ENCODE measurements at places on chromosomes 16 and 17. TPM values are rescaled to one million over a fixed set of nuclear protein-coding genes. Genes with fewer than 3 reads are reported as not detected.
A peak's percentile ranks its signal among the peaks of the same experiment; 100 is the strongest.

GRCh38 chr16:56011808-56012481 lies 136.8 kb upstream of the CES5A start:
- H3K4me3 ChIP-seq = no peak overlapping the region
- H3K4me1 ChIP-seq = no peaks in the 10 kb centered on the region
- DNase-seq = no peak

GRCh38 chr17:32869345-32870026 lies 7.4 kb downstream of the MYO1D start:
- H3K36me3 ChIP-seq = no peaks in the 10 kb centered on the region
- H3K27ac ChIP-seq = peak overlapping the region; percentile 59
- no peak for DNase-seq
- H3K4me3 ChIP-seq = no peak overlapping the region

DNA sequence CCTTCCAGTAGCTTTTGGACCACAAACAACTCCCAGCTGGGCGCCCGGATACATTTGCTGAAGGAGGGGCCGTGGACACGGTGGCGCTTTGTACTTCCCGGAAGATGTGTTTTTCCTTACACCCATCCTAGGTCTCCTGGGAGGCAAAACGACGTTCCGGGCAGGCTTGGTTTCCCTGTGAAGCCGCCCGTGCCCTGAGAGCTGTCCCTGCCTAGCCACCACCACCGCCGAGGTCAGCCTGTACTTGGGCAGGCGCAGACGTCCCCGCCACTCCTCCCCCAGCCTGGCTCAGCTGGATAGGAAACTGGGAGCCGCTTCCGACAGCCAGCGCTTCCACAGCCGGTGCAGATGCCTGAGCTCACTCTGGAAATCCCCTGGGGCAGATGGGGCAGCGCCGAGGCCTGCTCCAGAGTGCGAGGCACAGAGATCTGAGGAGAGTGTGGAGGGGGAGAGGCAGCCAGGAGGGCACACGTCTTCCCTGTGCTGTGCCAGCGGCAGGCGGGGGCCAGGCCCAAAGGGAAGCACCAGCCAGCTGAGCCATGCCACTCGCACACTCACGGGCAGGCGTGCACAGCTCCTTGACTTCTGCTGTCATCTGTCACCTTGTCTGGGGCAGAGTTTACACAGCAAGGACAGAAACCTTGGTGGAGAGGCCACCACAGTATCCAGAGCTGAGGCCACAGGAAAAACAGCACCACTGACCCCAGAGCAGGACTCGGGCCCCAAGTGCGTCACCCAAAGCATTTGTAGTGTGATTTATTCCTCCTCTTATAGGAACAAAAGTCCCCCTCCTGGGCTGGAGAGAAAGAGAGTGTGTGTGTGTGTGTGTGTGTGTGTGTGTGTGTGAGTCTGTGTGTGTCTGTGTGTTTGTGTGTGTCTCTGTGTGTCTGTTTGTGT lies 3.0 kb downstream of the RHBDF2 start:
- peaks cover 60% of the 10 kb centered on the region for H3K4me1 ChIP-seq
- H3K36me3 ChIP-seq = no peaks in the 10 kb centered on the region
- no peak for DNase-seq
- no peaks in the 10 kb centered on the region for H3K27me3 ChIP-seq

Gene TBC1D26
- total RNA-seq = 0.29 TPM

Gene RGS11
- 0.73 TPM for total RNA-seq

- DNase-seq = no peak
- no peak overlapping the region for H3K4me3 ChIP-seq
- H3K27ac ChIP-seq = no peak overlapping the region
- H3K4me1 ChIP-seq = peaks cover 24% of the 10 kb centered on the region
- H3K27me3 ChIP-seq = no peaks in the 10 kb centered on the region
These were observed 1.7 kb downstream of the MLYCD start for GRCh38 chr16:83900571-83900970.

Gene FBXO39
- 0.91 TPM for total RNA-seq

GRCh38 chr16:15855704-15856003 lies 1.2 kb downstream of the MYH11 start:
- H3K27ac ChIP-seq = no peak overlapping the region
- H3K4me1 ChIP-seq = peaks cover 19% of the 10 kb centered on the region
- peaks cover 38% of the 10 kb centered on the region for H3K27me3 ChIP-seq
- DNase-seq = no peak
- peak overlapping the region; percentile 48 for H3K4me3 ChIP-seq
- H3K36me3 ChIP-seq = no peaks in the 10 kb centered on the region

DNA sequence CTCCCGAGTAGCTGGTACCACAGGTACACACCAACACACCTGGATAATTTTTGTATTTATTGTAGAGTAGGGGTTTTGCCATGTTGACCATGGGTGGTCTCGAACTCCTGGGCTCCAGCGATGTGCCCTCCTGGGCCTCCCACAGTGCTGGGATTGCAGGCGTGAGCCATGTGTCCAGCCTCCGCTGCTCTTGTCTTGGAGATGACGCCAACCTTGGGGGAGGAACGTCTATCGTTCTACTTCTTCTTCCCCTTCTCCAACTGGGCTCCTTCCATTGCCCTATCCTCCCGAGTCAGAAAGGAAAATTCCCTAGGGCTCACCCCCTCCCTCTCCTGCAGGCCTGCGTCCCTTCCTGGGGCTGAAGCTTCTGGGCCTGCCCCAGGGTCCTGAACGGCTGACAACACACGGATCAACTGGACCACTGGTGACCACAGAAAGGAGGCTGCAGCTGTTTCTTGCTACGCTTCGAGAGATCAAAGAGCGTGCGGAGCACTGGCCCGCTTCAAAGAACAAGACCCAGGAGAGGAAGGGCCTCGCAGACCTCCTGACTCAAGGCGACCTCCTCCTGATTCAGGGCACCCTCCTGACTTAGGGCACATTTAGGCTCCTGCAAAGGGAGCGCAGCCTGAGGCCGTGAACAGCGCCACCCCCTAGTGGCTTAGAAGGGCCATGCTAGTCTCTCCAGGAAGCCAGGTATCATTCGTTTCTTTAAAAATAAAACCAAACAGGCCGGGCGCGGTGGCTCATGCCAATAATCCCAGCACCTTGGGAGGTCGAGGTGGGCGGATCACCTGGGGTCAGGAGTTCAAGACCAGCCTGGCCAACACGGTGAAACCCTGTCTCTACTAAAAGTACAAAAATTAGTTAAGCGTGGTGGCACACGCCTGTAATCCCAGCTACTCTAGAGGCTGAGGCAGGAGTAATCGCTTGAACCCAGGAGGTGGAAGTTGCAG lies 48.5 kb upstream of the HELZ start:
- no peak overlapping the region for H3K27ac ChIP-seq
- H3K36me3 ChIP-seq = no peaks in the 10 kb centered on the region
- no peaks in the 10 kb centered on the region for H3K27me3 ChIP-seq

DNA sequence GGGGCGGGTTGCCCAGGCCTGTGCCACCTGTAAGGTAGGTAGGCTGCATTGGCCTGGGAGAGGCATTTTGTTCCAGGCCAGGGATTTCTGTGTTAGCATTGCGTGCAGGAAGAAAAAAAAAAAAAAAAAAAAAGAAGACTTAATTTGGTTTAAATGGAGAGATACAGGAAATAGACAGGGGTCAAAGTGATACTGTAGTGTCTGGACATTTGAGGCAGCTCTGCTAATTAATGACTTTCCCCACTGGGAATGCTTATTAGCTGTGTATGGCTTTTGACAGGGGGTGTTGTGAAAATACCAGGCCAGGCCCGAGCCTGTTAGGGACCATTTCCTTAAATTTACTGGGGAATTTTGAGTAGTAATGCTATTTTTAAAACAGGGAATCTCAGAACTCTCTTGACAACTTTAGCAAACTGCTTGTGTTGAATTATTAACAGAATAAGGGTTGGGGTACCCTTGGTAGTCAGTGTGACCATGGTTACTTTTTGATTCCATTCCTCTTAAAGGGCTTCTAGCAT lies 1.0 kb downstream of the MAP2K4 start:
- DNase-seq = no peak
- H3K27me3 ChIP-seq = no peaks in the 10 kb centered on the region
- H3K4me3 ChIP-seq = peak overlapping the region; percentile 99
- peaks cover 52% of the 10 kb centered on the region for H3K4me1 ChIP-seq

DNA sequence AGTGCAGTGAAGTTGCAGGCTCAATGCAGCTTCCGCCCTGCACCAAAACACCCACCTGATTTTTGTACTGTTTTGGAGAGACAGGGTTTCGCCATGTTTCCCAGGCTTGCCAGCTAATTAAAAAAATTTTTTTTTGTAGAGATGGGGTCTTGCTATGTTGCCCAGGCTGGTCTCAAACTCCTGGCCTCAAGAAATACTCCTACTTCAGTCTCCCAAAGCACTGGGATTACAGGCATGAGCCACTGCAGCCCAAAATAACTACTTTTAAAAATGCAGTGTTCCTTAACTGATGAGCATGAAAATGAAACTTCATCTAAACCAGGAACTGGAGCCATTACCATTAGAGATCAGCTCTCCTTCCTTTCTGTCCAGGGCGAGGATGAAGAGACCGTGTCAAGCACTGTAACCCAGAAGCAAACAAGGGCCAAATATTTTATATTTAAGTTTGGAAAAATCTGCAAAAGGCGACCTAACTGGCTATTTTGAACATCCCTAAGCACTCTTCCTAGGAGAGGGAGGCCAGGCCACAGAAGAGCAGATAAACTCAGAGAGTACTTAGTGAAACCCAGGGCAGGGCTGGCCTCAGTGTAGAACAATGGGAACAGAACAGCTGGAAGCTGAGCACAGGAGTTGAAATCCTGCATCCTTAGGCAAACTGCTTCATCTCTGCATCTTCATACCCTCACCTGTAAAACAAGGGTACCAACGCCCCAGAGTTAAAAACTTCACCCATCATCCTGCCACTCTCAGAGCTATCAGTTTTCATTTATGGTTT lies 24.0 kb downstream of the CREBBP start:
- H3K4me3 ChIP-seq = no peak overlapping the region
- H3K36me3 ChIP-seq = no peaks in the 10 kb centered on the region
- no peaks in the 10 kb centered on the region for H3K27me3 ChIP-seq
- DNase-seq = no peak
- H3K27ac ChIP-seq = peak overlapping the region; percentile 12

DNA sequence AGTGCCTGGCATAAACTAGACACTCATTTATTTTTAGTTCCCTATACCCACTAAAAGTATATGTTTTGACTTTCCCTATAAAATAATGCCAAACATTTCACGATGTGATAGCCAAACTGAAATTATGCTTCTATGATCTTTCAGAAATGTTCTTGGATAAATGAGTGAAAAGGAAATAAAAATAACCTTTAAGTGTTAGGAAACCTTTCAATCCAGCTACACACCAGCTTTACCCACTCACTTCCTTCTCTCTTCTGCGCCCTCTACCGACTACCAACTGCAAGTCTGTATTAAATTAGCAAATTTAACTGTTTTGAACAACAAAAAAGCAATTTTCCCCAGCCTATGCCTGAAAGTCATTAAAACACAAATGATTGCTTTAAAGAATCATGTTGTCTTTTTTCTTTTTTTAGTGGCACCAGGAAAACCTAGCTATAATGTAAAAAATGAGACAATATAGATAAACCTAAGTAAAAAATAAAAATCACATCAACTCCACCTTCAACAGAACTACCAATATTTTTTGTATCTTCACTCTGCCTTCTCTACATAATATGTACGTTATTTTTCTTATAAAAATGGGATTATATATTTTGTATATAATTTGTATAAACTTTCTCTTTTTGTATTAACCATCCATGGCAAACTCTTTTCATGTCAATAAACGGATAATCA lies 13.2 kb upstream of the TMEM100 start:
- no peaks in the 10 kb centered on the region for H3K27me3 ChIP-seq
- no peak overlapping the region for H3K4me3 ChIP-seq
- DNase-seq = no peak
- H3K4me1 ChIP-seq = peaks cover 40% of the 10 kb centered on the region

- H3K4me3 ChIP-seq = no peak overlapping the region
- peaks cover 17% of the 10 kb centered on the region for H3K27me3 ChIP-seq
- H3K36me3 ChIP-seq = no peaks in the 10 kb centered on the region
- no peak for DNase-seq
- no peaks in the 10 kb centered on the region for H3K4me1 ChIP-seq
- H3K27ac ChIP-seq = no peak overlapping the region
These were observed 24.0 kb downstream of the PIK3R5 start for GRCh38 chr17:8941520-8941919.

DNA sequence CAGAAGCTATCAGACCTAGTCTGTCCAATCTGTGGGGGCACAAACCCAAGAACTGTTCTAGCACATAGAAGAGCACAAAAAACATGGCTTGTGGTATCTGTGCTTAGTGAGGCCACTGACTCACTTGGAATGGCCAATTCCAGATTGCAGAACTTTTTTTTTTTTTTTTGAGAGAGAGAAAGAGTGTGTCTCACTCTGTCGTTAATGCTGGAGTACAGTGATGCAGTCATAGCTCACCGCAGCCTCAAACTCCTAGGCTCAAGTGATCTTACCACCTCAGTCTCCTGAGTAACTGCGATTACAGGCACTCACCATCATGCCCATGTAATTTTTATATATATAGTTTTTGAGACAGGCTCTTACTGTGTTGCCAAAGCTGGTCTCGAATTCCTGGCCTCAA lies 77.2 kb upstream of the CLEC3A start:
- H3K4me1 ChIP-seq = no peaks in the 10 kb centered on the region
- peaks cover 10% of the 10 kb centered on the region for H3K27me3 ChIP-seq
- H3K27ac ChIP-seq = no peak overlapping the region
- no peak overlapping the region for H3K4me3 ChIP-seq

DNA sequence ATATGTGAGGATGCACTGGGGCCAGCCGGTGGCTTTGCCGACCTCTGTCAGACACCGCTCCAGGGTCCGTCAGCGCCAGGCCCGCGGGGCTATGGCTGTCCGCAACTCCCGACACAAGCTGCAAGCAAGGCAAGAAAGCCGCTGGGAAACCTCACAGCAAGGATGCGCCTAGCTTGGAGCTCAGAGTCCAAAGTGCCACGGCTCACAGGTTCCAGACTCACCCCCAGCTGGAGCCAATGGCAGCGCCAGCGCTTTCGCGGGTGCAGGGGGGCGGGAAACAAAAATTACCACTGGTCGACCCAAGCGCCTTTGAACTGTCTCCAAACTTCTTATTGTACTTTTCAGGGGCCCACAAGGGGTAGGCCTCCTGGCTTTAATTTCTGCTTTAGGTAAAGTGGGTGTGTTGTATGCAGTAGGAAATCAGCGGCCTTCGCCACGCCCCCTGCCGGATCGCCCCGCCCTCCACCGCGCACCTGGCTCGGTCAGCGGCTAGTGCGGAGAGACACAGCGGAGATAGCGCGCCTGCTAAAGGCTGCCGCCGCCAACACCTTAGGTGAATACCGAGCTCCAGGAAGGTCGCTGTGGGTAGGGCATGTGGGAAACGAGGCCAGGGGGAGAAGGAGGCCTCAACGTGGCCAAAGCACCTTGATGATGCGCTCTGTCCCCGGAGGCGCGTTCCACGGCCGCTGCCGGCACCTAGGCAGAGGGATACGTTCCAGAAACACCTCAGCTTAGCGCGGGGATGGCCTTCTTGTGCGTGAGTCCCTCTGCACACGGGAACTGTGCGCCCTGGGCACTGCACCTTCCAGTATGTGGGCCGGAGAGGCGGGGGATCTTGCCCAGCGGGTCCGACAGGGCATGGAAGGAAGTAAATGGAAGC lies 61.0 kb upstream of the RBL2 start:
- no peak for DNase-seq
- peaks cover 15% of the 10 kb centered on the region for H3K4me1 ChIP-seq
- H3K27ac ChIP-seq = no peak overlapping the region
- H3K27me3 ChIP-seq = peaks cover 13% of the 10 kb centered on the region
- peak overlapping the region; percentile 52 for H3K4me3 ChIP-seq

Gene CLEC18A
- total RNA-seq = 1.7 TPM

Gene CDRT15L2
- total RNA-seq = not detected

GRCh38 chr17:35080536-35080935 lies 17.0 kb upstream of the RFFL start:
- DNase-seq = no peak
- H3K27me3 ChIP-seq = no peaks in the 10 kb centered on the region
- H3K27ac ChIP-seq = no peak overlapping the region
- H3K36me3 ChIP-seq = no peaks in the 10 kb centered on the region

Gene NDRG4
- 55.8 TPM for total RNA-seq
